ENCODE measurements at places on chromosomes 7 and 10.
A peak's percentile ranks its signal among the peaks of the same experiment; 100 is the strongest.

- no peak for DNase-seq
Observed at GRCh38 chr7:119999738-120000475, 273.1 kb upstream of the KCND2 start.

- DNase-seq: no peak
Observed at GRCh38 chr7:39810710-39811109, 139.3 kb upstream of the CDK13 start.

GRCh38 chr10:65183236-65183635 is 1662.0 kb downstream of the REEP3 start:
- DNase-seq: no peak

DNA sequence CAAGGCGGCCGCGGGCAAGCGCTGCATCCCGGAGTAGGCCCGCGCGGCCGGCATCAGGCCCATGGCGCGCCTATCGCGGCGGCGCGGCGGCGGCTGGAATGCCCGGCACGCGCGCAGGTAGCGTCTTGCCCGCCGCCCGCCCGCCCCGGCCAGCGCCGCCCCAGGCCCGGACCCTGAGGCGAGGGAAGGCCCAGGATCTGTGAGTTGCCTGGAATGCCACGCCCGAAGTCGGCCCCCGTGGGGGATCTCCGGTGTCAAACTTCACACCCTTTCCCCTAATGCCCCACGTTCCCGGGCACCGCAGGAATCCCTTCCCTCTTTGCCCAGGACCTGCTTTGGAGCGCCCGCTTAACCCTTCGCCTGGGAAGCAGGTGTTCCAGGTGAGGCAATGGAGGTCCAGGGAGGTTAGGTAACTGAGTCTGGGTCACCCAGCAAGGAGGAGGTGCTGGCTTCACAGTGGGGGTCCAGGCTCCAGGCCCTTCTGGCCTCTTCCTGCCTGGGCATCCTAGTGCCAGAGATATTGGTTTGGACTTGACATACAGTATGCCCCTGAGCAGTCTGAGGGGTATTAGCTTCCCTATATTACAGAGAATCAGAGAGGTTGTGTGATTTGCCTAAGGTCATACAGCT is 138.1 kb downstream of the ARHGAP22 start:
- DNase-seq: no peak

DNA sequence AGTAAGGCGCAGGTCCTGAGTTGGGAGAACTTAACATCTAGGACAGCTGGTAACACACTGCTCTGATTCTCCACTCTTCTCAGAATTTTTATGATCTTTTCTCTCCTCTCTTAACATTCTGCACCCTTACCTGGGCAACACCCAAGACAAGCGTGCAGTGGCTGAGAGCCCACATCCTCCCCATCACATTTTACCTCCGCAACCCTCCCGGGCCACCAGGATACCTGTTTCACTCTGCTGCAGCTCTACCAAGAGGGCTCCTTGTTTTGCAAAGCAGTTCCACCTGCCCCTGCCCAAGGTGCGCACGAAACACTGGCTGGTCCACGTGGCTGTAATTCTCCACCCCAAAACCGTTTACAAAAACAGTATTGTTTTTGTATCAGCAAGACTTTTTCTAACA is 81.5 kb downstream of the ITIH5 start:
- no peak for DNase-seq

- no peak for DNase-seq
Observed at GRCh38 chr10:60649485-60650377, 128.5 kb upstream of the CDK1 start.

GRCh38 chr7:133674079-133674763 is 421.3 kb downstream of the EXOC4 start:
- DNase-seq: no peak

- no peak for DNase-seq
Observed at GRCh38 chr7:107614425-107614824, 34.4 kb downstream of the BCAP29 start.

GRCh38 chr10:104938031-104938430 is 296.9 kb downstream of the SORCS3 start:
- no peak for DNase-seq

DNA sequence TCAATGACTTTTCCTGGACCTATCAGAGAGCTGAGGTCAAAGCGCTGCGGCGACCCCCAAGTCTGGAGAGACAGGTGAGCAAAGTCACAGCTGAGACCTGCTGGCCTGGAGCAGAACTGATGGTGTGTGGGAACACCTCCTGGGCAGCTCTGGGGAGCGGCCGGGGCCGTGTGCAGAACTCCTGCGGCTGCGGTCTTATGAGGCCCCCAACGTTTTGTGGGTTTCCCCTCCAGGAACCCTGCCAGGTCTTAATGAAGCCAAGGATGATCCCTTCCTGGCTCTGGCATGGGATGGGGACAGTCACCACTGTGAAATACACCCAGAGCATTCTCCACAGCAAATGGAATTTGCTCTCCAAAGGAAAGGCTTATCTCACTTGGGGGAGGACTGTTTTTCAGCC is 26.1 kb downstream of the DPYSL4 start:
- no peak for DNase-seq

DNA sequence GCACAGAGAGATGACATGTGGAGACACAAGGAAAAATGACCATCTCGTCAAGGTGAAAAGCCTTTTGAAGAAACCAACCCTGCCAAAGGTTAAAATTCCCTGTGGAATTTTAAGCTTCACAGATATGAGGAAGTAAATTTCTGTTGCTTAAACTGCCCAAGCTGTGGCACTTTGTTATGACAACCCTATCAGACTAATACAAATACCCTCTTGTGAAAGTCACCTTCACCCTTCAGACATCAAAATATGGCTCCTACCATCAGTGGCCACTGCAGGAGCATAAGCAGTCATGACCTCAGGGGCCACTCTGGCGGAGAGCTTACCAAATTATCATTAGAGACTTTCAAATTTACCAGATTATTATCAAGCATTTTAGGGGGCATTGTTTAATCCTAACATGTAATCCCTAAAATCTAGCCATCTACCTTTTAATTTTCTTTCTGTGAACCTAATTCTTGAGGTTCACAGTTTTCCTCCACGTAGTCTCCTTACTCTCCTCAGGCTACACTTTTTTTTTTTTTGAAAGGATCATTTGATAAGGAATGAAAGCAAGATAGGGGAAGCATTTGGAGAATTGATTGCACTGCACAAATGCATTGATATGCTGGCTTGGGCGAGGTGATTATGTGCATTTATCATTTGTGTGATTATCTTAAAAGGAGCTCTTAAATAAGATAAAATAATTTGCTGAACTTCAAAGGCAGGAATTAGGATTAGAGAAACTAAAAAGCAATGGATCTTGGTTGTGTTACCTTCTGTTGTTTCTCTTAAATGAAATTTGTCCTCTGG is 90.3 kb downstream of the TMEM168 start:
- DNase-seq: no peak

DNA sequence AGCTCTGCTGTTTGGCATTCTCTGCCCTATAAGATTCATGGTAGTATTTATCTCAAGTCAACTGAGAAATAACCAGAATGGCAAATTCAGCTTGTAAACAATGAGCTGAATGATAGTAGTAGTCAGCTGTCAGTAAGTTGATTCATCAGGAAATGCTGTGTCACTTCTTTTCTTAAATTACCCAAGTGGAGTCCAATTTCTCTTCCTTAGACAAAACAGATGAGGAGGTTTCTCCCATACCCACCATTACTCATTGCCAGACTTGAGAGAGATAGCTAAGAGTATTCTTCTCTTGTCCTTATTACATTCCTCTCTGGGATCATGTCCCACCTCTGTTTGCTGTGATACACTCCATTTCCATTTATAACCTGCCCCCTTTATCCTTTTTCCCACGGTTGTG is 159.8 kb upstream of the STEAP1 start:
- DNase-seq: no peak

GRCh38 chr10:86961481-86962091 is 3.2 kb downstream of the SNCG start:
- DNase-seq: no peak

DNA sequence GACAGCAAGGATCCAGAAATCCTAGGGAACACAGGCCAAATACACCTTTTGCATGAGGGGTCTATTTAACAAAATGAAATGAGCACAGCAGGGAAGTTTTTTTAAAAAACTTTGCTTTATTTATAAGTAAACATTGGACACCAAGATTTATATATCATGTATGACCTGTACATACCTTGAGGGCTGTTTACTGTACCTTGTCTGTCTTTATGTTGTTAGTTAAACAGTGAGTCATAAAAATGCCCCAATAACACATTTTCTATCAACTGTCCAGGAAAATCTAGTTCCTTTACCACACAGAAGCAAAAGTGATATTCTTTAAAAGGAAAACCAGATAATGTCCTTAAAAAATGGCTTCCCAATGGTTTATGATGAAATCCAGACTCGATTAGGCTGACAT is 45.1 kb upstream of the AGR3 start:
- no peak for DNase-seq

DNA sequence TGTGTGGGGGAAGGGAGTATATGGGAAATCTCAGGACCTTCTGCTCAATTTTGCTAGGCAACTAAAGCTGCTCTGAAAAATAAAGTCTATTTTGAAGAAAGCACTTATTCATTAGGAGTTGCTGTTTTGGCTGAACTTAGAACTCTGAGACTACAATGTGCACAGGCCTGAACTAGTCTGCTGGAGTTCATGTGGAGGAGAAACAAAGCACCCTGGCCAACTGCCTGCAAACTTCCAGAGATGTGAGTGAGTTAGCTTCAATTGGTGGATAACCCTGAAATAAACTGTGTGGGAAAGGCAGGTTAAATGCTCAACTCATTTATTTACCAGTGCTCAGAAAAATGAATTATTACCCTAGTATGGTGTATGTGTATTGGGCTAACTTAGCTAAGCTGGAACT is 17.3 kb upstream of the FAM241B start:
- DNase-seq: no peak

DNA sequence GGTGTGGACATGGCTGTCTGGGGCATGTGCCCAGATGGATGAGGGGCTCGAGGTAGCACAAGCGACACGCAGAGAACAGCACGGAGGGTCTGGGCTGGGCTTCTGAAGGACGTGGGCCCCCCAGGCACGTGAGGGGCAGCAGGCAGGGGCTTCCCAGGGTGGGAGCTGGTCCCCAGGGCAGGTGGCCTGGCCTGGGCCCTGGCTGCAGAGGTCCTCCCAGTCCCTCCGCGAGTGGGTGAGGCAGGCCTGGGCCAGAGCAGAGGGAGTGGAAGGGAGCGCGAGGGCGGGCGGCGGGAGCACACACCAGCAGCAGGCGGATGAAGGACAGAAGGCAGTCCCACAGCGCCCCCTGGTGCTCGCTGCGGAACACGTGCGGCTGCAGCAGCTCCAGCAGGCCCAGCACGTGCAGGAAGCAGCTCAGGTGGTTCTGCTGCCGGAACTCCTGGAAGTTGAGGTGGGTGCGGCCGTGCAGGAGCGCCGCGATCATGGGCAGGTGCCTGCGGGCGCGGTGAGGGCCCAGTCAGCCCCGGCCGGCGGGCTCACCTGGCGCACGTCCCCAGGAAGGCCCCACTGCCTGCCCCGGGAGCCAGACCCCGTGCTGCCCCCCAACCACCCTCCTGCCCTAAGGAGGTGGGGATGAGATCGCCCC is 14.7 kb upstream of the MICALL2 start:
- DNase-seq: peak; percentile 67

DNA sequence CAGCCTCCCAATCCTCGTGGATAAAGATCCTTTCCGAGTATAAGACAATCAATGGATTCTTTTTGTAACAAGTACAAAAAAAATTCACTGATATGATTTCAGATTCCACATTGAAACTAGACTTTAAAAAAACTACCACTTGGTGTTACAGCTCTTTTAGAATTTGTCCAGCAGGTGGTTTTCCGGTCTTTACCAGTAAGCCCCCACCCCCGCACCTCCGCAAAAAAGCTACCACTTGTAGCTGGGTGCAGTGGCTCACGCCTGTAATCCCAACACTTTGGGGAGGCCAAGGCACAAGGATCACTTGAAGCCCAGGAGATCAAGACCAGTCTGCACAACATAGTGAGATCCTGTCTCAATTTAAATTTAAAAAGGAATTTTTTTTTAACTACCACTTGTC is 19.8 kb downstream of the IGF2BP3 start:
- DNase-seq: no peak

DNA sequence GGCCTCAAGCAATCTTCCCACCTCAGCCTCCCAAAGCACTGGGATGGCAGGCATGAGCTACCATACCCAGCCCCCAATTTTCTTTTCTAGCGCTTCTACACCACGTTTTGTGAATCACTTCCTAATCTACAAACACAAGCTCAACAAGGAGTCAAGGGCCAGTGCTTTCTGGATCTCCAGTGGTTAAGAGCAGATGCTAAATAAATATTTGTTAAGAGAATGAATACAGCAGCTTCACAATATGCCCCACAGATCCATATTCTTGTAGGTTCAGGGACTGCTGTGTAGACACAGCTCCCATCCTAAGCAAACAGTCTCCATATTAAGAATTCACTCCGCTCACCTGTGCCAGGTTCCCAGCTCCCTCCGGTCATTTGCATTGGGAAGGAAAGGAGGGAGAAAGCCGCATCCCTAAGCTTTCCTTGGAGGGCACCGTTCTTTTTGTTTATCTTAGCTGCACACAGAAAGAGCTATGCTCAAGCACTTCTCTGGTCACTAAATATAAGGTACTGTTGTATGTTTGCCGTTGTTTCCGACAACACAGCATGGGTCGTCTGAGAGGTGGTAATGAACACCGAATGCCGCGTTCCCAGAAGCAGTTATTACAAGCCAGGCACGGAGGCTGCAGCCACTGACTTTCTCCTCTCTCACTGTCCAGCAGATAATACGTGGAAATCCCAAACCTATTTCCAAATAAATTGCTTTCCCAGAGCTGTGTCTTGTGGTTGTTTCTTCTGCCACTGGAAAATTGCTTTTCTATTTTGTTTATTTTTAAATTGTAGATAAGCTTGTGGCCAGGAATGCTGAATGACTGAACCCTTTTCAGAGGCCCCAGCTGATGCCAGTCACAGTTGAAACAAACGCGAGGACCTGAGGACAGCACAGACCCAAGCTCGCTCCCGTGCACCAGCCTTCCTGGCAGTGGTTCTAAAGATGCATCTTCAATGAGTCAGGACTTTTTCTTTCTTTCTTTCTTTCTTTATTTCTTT is 217.1 kb downstream of the PRPF18 start:
- no peak for DNase-seq

DNA sequence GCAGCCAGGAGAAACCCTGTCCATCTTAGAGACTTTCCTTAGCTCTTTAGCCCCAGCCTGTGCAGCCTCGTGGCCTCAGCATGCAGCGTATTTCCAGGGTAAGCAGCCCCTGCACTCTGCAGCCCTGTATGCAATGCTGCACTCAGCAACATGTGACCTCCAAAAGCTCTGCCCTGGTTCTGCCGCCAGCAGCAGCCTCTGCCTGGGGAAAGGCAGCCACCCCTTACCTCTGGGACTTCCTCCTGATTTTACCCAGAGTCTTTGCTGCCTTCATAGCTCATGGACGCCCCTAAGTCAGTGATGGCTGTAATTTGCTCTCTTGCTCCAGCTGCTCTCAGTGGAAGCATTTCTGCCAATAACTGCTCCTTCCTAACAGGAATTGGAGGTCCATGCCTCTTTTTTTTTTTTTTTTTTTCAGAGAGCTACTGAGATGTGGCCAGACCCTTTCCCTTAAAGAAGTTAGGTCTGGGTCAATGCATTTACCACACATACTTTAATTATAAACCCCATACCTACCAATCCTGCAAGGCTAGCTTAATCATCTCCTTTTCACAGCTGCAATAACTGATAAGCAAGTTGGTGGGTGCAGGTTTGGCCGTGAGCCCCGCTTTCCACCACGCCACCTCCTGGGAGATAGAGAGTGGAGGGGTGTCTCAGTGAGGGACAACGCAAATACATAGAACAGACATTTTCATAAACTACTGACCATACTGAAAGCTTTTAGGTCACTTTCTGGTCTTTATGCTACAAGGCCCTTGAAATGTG is 71.7 kb downstream of the RAMP3 start:
- no peak for DNase-seq
